Astrocyte (in vitro differentiated cells and primary cell): ENCODE measurements at places on chromosomes 4 and X. TPM values are rescaled to one million over a fixed set of nuclear protein-coding genes. Genes with fewer than 3 reads are reported as not detected.
A peak's percentile ranks its signal among the peaks of the same experiment; 100 is the strongest.

Gene PNMA6A
- 1.9 and 2.0 TPM in 2 replicates for total RNA-seq

GRCh38 chrX:112147206-112147605, 64.6 kb upstream of the TRPC5 start:
- DNase-seq = no peak

DNA sequence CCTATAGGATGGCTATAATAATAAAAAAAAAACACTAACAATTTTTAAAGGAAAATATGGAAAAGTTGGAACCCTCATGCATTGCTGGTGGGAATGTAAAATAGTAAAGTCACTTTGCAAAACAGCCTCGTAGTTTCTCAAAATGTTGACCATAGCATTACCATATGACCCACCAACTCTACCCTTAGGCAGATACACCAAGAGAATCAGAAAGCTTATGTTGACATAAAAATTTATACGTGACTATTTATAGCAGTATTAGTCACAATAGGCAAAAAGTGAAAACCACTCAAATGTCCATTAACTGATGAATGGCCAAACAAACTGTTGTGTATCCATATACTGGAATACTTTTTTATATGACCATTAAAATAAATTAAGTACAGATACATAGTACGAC, 19.8 kb upstream of the FAM241A start:
- no peak for DNase-seq

DNA sequence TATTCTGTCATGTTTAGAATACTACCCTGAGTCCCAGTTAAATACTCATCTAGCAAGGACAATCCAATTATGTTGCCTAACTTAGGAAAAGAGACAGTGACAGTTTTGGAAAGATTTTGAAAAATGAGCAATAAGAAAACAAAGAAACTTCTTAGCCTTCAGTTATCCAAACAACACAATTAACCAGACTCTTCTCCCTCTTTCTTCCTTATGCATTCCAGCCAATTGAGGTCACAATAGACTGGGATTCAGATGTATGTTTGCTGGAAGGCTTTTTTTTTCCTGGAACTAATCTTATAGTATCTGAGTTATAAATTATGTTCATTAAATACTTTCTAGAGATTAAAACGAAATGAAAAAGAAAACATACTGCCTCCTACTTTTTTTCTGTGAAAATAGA, 109.6 kb downstream of the GUCY2F start:
- DNase-seq = peak; percentile 3

DNA sequence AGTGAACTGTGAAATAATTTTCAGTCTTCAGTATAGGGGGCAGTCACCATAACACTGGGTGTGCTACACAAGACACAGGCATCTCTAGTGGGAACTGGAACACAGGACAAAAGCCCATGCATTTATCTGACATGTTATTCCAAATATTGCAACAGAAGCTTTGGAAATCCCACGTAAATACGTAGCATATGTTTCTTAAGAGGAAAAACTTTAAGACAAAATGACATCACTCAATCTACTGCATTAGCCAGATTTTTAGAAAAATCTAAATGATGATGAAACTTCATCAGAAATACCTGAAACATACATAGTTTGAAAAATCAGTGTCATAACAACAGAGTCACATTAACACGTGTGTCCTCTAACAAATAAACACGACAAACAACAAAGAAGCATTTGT, 14.5 kb downstream of the SHISA3 start:
- no peak for DNase-seq

DNA sequence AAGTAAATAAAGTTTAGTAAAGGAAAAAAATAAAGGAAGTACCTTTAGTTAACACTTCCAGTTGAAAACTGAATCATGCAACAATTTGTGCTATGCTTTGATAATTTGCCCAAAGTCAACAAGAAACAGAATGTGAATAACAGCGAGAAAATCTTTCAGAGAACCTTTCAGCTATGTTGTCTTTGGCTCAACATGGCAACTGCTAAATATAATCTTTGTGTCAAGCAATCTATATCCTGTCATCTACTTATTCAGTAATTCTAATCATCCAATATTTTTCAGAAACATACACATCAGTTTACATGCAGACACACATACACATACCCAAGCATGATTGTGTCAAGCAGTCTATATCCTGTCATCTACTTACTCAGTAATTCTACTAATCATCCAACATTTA, 136.0 kb upstream of the PABPC4L start:
- DNase-seq = peak; percentile 71

GRCh38 chr4:687048-687970, 1.6 kb downstream of the SLC49A3 start:
- peak; percentile 75 for DNase-seq
